ENCODE measurements at places on chromosomes 2 and 18. TPM values are rescaled to one million over a fixed set of nuclear protein-coding genes. Genes with fewer than 3 reads are reported as not detected.

CABLES1 gene
- total RNA-seq: 2.2 TPM

SCN3A gene
- not detected for total RNA-seq

GREB1L gene
- not detected for total RNA-seq

DNA sequence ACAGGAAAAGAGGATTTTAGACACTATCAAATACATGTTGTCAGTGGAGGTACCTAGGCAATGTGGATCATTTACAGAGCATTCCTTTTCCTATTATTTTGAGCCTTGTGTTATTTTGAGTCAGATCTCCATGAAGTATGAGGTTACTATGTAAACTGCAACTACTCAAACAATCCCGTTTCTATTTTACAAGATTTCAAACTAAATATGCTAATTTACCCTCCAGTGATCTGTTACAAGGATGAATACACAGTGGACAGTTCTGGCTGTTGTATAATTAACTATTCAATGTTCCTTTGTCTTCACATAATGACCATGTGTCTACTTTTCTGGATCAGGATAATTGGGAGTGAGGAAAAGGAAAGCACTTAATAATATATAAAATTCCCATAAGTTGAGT, 4.6 kb downstream of the HOXD1 start:
- peaks cover 10% of the 10 kb centered on the region for H3K4me1 ChIP-seq
- H3K27ac ChIP-seq: no peak overlapping the region
- no peaks in the 10 kb centered on the region for H3K36me3 ChIP-seq
- peaks cover 55% of the 10 kb centered on the region for H3K27me3 ChIP-seq

DNA sequence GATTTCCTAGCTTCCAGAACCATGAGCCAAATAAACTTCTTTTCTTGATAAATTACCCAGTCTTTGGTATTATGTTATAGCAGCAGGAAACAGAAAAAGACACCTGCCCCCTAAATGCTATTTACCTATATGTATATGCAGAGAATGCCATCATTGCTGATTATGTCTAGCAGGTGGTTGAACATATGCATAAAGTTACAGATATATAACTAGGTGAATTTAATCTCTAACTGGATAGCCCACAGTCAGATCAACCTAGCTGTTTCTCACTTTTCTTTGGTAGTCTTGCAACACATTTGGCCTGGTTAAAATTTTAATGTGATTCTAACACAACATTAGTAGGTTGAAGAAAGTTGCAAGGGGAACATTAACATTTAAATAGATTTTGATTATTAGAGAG, 7.1 kb upstream of the CERS6 start:
- H3K4me1 ChIP-seq: peaks cover 9% of the 10 kb centered on the region
- H3K4me3 ChIP-seq: no peak overlapping the region
- peaks cover 4% of the 10 kb centered on the region for H3K36me3 ChIP-seq
- H3K27me3 ChIP-seq: peaks cover 2% of the 10 kb centered on the region

DNA sequence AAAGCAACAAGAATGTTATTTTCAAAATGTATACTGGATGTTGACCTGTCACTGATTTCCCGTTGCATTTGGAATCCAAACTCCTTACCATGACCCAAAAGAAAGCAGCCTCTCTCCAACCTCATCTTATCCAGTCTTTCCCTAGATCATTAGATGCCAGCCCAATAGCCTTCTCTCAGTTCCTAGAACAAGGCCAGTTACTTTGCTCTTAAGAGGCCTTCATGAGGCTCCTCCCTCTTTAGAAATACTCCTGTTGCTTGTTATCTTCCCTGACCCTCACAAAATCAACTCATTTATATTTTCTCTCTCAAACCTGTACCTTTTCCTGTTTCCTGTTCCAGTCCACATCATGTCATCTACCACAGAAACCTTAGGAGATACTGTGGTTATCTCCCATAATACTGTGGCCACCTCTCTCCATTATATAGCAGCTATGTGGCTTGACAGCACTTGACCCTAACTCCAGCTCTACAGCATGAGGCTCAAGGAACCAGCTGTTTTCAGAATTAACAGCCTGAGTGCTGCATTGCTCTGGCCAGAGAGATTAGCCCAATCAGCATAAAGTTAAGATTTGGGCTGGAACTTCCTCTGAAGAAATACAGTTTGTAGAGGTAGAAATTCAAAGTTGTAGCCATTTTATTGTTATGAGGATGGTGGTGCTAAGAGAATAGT, 22.8 kb downstream of the SRBD1 start:
- H3K4me3 ChIP-seq: no peak overlapping the region
- peaks cover 31% of the 10 kb centered on the region for H3K4me1 ChIP-seq
- H3K27ac ChIP-seq: no peak overlapping the region
- H3K36me3 ChIP-seq: peaks cover 23% of the 10 kb centered on the region
- DNase-seq: no peak

DNA sequence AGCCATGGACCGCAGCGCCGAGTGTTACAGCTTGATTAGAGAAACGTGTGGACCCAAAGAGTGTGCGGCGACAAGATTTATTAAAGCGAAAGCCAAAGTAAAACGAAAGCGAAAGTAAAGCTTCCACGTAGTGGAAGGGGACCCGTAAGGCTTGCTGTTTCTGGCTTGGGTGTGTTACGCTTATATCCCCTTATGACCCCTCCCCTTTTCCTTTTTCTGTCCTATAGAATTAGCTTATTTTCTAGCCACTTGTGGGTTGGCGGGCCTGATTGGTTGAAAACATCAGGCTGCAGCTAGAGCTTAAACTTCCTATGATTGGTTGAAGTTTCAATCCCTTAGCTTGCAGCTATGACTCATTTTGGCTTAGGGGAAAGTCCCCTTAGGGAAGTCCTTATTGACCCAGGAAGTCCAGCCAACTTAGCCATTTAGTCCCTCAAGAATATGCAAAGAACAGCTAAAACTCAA, 969.7 kb downstream of the DCDC2C start:
- no peak for DNase-seq
- peaks cover 5% of the 10 kb centered on the region for H3K4me1 ChIP-seq

- DNase-seq: no peak
- no peak overlapping the region for H3K4me3 ChIP-seq
- H3K27me3 ChIP-seq: no peaks in the 10 kb centered on the region
- no peak overlapping the region for H3K27ac ChIP-seq
- no peaks in the 10 kb centered on the region for H3K36me3 ChIP-seq
- H3K4me1 ChIP-seq: no peaks in the 10 kb centered on the region
These were observed 28.9 kb downstream of the GCA start for GRCh38 chr2:162372818-162373217.

DNA sequence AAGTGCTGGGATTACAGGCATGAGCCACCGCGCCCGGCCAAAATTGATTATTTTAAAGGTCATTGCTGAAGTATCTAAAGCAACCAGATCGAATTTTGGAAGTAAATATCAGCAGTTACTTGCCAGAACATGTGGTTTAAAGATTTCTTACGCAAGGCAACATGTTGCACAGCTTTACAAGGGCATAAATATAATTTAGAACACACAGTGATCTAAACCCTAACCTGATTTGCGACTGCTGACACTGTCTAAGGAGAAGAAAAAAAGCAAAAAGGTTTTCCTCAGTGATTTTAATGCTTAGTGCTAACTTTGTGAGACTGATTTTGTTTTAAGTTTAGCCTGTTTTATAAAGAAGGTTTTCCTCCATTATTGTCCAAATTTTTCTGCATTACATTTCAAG, 569.9 kb upstream of the LINC00305 start:
- no peaks in the 10 kb centered on the region for H3K4me1 ChIP-seq
- H3K27me3 ChIP-seq: no peaks in the 10 kb centered on the region
- no peaks in the 10 kb centered on the region for H3K36me3 ChIP-seq

- no peaks in the 10 kb centered on the region for H3K4me1 ChIP-seq
- H3K36me3 ChIP-seq: no peaks in the 10 kb centered on the region
- no peak overlapping the region for H3K4me3 ChIP-seq
- DNase-seq: no peak
- no peak overlapping the region for H3K27ac ChIP-seq
These were observed 654.9 kb upstream of the SYT4 start for GRCh38 chr18:43932140-43932539.
